Stimulated activated naive CD8-positive, alpha-beta T cell treated with anti-CD3 and anti-CD28 coated beads, Interleukin-15, Interleukin-2, amounts not matched to agents 100 U/mL and 50 U/mL, for 24 hours (primary cell): ENCODE measurements at places on chromosomes 1 and 21.

DNA sequence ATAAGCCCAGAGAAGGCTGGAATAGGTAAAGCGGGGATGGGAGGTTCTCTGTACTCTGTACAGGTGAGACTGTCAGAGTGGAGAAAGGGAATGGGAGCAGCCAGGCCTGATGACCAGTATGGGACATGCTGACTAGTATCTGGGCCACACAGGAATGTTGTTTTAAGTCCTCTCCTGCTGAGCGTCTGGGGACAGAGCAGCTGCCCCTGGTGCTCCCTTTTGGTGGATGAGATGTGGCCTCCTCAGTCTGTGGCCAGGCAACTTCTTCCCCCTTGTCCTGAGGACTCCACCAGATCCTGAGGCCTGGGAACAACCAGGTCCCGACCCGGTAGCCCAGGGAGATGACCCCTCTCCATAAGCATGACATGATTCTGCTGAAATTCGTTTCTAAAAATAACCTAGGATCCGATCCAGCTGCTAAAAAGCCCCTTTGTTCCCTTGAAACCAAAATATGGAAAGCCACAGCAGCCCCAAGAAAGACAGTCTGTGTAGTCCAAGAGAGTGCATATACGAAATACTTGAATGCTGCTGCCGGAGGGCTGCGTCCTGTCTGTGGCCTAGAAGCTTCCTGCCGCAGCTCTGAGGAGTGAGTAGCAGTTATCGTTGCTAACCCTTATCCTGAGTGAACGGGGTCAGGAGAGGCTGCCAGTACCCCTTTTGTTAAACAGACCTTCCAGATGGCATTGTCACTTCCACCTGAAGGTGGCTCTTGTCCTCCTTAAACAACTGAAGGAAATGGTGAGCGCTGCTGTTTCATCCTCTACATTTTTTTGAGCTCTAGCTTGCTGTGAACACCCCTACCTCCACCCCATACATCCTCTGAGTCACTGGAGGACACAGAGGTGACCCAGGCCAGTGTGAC is 47.1 kb downstream of the ATP2B4 start:
- peak; percentile 56 for DNase-seq

DNA sequence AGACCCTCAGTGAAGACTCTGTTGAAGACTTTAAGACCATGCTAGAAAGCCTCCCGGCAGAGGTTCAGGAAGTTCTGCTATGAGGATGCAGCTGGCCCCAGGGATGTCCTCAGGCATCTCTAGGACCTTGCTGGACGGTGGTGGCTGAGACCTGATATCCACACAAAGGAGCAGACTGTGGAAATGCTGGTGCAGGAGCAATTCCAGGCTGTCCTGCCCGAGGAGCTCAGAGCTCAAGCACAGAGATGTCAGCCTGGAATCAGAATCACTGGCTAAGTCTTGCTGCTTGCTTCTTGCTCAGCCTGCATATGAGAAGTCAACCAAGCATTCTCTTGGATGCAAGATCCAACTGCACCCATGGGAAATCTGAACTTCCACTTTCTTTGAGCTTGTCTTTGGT is 22.0 kb upstream of the CDC42 start:
- no peak for DNase-seq

GRCh38 chr1:244952280-244952933 is 88.1 kb upstream of the HNRNPU start:
- no peak for DNase-seq

DNA sequence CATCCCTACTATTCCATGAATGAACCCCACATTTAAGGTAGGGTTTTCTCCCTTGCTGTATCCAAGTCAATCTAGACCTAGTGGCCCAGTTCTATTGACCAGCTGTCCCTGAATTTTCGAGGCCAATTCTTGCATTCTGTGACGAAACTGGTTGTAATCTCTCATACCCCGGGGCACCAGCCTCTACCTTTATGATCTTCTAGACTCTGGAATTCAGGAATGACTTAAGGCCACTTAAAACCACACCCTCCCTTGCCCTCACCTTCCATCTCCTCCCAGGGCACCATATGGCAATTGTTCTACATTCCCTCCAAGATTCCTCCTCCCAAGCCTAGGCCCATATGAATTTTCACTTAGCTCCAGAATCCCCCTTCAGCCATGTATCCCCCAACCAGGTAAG is 48.9 kb downstream of the RHOU start:
- no peak for DNase-seq

GRCh38 chr1:41161846-41162245 is 80.3 kb downstream of the SCMH1 start:
- DNase-seq, result no peak

DNA sequence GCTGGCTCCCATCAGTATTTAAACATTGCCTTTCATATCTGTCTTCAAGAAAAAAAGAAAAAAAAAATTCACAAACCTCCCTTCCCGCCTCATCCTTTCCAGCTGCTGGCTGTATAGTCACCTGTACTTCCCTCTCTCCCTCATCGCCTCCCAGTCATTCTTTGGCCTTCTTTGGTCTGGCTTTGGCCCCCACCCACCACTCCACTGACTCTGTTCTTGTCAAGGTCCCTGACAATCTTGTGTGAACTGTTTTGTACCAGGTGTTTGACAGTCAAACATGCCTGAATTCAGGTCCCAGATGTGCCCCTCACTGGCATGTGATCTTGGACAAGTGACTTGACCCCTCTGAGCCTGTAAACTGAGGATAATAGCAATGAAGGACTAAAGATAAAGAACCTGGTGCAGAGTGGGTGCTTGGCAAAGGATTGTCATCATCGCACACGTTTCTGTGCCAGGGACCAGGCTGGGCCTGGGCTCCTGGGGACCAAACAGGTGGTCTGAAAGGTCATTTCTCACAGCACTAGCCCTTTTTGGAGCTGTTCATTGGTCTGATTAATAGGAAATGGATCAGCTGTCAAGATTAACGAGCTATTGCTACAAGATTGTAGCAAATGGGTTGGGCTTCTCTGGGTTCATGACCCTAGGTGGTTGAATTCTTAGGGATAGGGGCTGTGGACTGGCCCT is 21.5 kb downstream of the PTPRF start:
- DNase-seq, result no peak

DNA sequence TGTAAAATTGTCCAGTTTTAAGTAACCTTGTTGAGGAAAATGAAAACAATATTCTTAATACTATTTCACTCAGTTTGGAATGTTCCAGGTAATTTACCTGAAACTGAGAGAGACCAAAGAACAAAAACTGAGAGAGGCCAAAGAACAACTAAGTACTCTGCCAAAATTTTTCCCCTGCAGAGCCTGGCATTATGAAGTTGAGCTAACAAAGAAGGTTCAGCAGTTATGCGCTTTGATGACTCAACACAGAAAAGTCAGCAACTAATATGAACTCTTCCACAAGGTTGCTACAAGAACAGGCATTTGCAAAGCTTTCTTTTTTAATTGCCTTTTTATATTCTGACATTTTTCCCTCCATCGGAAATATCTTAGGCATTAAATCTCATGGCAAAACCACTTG is 270.9 kb downstream of the CHRM3 start:
- DNase-seq, result no peak

GRCh38 chr1:160342526-160342925 is 524 bp downstream of the COPA start:
- no peak for DNase-seq

GRCh38 chr21:42969193-42969600 is 5.2 kb upstream of the PKNOX1 start:
- no peak for DNase-seq

DNA sequence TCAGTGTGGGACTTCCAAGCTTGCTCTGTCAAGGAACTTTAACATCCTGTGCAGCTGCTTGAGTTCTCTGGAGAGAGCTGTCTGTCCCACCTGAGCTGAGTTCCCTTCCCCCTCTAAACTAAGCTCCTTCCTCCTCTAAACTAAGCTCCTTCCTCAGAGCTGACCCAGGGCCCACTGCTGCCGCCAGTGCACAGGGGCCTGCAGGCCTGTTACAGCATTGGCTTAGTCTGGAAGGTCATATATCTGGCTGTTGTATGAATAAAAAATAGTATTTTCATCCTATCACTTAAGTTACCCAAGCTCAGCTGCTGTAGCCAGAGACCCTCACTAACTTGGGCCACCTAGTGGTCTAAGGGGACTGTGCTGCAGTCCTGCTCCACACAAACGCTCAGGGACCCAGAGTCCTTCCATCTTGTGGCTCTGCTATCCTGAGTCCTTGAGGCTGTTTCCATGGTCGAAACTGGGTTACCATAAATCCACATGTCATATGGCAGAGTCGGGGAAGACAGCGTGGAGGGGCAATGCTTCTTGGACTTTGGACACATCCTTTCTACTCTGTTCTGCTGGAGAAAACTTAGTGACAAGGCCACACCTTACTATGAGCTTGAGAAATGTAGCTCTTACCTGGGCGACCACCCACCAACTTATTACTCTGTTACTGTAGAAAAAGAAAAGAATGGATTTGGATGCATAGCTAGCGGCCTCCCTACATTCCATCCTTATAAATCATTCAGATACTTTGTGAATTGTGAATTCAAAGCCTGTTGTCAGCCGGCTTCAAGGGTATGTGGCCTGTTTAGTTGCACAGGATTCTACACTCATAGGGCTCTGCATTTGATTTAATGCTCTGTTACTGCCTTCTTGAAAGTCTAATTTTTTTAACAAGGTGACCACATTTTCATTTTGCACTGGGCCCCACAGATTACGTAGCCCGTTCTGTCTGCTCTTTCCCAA is 71.4 kb upstream of the GCLM start:
- no peak for DNase-seq

DNA sequence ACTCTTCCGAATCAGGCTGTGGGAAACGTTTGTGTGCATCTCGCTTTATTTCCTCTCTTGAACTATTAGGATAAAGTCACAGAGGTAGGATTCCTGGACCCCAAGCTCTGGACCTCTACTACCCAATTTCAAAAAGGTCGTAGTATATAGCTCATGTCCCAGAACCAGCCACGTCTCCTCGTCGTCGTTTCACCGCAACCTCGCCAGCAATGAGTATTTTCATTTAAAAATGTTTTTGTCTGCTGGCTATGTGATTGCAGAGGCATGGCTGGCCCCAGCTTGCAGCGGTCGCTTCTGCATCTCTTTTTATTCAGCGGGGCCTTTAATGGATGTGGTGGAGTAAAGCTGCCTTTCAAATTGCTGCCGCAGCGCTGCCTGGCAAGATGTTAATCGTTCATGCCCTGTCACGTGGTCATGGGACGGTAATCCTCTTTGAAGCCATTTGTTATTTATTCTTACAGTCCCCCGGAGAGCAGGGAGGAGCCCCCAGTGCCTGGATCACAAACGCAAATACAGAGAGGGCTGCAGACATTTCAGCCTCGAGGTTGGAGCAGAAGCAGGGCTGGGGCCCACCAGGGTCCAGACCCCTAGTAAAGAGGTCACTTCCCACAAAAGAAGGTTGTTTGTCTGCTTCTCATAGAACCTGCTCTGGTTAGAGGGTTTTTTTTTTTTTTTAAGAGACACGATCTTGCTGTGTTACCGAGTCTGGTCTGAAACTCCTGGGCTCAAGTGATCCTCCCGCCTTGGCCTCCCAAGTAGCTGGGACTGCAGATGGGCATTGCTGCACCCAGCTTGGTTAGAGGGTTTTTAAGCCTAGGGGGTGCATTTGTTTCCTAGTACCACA is 11.6 kb upstream of the NPHP4 start:
- no peak for DNase-seq

DNA sequence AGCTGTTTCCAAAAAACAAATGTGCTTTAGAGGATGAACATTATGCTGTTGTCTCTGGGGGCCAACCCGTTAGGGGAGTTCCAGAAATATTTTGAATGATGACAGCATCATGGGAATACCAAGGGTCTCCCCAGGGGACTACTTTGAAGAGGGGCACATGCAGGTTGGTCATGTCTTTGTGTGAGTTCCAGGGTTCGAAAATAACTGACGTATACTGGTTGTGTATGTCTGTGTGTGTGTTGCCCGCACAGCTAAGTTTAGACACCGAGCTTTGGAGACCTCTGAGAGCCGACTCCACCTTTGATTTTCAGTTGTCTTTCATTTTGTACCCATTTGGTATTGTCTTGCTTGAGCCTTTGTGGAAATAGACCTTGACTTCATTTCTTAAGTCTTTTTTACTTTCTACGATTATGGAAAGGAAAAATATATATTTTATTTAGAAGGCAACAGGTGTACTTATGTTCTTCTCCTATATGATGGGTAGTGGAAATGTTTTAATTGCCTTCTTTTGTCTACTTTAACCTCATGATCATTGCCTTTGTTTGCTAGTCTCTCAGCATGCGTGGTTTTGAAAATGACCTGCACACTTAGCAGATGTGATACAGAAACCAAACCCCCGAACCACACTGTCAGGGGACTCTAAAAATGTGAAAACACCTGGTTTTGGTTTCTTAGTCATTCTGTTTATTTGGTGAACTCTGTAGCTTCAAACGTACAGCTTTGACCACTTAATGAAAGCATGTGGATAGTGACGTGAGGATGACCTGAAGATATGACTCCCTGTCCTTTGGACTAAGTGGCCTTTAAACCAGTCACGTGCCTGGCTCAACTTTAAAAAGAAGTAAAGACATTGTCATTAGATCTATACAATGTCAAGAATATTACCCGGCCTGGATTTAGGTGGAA is 56.5 kb downstream of the GALNT2 start:
- DNase-seq, result peak; percentile 30

GRCh38 chr1:37124501-37124900 is 90.2 kb upstream of the GRIK3 start:
- no peak for DNase-seq

GRCh38 chr1:788835-789234 is 102.4 kb upstream of the OR4F16 start:
- DNase-seq, result no peak

DNA sequence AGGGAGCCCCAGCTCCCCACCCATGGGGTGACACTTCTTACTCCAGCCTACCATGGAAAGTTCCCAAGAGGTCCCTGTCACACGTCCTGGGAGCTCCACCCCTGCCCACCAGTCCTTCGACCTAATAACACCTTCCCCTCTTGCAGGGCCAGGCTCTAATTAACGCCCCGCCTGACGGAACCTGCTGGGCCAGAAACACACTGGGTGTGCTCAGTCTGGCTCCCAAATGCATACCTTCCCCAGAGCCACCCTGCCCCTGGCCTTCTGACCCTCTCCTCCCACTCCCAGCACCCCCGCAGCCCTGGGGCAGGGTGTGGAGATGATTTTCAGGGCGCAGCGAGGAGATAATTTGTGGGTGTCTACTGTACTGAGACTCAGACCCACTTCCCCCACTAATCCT is 20.6 kb downstream of the PGLYRP3 start:
- no peak for DNase-seq

DNA sequence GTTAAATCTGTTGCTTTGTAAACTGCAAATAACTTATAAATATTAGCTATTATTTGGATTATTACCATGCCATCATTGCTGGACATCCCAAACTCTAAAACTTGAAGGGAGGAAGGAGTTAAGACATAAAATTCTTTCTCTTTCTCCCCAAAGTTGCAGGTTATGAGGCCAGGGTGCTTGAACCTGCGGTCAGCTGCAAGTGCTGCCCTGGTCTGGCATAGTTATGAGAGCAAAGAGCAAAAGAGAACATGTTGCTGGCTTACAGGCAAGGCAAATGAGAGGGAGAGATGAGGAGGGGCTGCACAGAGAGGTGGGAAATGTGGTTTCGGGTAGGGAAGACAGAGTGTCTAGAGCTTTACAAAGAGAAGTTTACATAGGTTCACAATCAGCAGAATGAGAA is 30.8 kb downstream of the GADD45A start:
- DNase-seq, result no peak

DNA sequence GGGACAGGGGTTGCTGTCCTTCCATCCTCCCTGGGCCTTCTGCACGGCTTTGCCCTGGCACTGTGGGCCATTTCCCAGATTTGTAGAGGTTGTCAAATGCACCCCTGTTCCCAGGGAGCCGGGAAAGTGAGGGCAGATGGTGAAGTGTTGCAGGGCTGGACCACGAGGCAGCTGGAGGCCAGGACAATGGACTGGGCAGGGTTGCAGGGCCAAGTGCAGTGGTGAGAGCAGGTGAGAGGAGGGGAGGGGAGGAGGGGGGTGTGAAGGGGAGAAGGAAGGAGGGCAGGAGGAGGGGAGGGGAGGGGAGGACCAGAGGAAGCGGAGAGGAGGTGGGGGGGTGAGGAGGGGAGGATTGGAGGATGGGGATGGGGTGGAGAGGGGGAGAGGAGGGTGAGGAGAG is 443.9 kb downstream of the CAMTA1 start:
- no peak for DNase-seq
